Left forelimb (tissue), 1 donor: ENCODE measurements at places on chromosomes 4 and X.

DNA sequence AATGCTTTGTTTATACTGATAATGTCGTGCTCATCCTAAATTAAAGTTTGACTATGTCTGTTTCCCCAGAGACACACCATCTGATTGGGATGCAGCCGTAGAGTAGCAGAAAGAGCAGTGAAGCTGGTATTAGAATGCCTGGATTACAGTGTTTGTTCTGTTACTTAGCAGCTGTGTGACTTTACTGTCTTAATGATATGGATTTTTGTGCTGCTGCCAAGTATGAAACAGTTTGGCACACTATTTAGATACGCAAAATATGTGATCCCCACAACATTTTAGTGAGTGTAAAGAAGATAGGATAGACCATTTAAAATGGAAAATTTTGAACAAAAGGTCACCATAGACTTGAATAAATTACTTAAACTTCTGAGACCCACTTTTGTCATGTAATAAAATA lies 1.2 kb upstream of the CHIC1 start:
- DNase-seq, result no peak

- no peak for DNase-seq
Measured at GRCh38 chr4:183626168-183626567, 32.8 kb downstream of the RWDD4 start.

DNA sequence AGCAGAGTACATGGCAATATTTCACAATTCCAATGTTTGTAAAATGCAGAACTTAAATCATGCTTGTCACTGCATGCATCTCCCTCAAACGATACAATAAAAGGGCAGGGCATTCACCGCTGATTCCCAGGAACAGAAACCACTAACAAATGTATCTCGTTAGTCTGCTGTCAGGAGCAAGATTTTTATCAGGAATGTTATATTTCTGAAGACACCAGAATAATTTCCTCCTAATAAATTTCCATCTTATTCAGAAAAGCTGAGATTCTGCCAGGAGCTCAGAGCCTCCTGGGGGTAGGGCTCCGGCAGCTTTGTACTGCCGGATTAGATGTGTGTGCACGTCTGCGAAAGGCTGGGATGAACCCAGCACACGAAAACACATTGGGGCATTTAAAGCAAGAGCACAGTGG lies 54.0 kb upstream of the LDB2 start:
- no peak for DNase-seq

- no peak for DNase-seq
Measured at GRCh38 chr4:23174179-23174578, 481.4 kb downstream of the GBA3 start.

DNA sequence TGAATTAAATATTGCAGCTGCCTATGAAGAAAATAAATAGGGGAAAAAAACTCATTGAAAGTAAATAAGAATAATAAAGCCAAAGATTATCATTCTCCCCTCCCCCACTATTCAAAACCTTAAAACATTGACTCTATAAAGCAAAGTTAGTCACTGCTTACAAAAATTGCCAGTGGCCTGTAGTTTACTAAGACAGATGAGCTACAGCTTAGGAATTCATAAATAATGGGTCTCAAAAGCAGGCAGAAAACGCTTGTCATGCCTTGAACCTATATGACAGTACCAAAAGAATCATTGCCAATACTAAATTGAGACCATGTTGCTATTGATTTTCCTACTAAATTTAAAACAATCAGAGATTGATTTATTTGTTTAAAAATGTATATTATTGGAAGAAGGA lies 78.9 kb downstream of the SLC10A7 start:
- no peak for DNase-seq

DNA sequence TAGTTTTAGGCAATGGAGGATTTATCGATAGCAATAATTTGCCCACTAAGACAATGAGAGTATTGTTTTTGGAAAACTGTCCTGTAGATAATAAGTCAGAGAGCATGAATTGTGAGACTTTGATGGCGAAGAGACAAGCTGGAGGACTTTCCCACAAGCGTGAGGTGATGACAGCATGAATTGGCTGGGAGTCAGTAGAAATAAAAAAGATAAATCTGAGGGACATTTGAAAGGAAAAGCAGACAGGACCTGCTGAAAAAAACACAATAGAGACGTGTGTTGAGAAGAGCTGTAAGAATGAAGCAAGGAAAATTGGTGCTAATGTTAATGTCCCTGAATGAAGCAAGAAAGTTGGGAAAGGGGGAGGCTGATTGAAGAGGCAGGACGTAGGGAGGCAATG lies 233.5 kb downstream of the DCTD start:
- no peak for DNase-seq
